MCF 10A (cell line): ENCODE measurements at places on chromosomes 3 and 15. TPM values are rescaled to one million over a fixed set of nuclear protein-coding genes. Genes with fewer than 3 reads are reported as not detected.

DNA sequence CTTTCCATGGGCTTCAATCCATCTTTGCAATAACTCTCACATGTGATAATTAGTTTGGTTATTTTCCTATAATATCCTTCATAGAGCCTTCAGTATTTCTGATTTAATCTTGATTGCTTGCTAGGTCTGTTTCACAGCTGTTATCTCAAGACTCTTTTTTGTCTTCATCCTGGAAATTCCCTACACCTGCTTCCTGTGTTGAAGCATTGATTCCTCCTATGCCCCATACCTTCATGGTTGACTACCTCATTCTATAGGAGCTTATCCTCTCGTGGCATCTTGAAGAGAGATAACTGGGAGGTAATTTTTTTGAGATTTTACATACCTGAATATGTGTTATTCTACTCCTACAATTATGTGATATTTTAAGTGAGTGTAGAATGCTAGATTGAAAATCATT is 26.7 kb downstream of the PIK3CA start:
- no peak for DNase-seq

- DNase-seq: no peak
Measured at GRCh38 chr3:177838766-177839350, 641.6 kb upstream of the TBL1XR1 start.

DNA sequence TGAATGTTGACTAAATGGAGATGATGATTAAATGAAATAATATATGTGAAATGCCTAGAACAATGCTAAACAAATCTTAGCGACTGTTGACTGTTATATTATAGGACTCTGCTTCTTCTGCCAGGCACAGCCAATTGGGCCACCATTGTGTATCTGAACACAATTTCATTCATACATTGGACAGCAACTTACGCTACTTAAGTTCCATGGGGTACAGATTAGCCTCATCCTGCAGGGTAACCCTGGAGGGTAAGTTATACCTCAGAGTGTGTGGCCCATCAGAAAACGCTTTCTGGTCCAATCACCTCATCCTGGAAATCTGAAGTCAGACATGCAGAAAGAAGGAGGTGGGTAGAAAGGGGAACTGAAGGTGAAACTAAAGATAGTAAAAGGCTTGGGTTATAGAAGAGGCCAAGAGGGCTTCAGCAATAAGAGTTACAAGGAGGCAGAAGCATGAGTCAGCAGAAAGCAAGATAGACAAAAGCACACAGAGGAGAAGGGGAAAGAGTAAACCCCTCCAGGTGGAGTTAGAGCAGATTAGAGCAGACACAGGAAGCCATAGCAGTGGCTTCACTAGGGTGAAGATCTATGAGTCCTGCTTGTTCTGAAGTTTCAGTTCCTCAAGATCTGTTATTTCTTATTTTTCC is 119.3 kb upstream of the SLC24A5 start:
- no peak for DNase-seq

GRCh38 chr3:24493746-24494617 is 668 bp downstream of the THRB start:
- DNase-seq: peak; percentile 56

The SYNPR gene
- total RNA-seq: not detected in 2 replicates

The SGO1 gene
- 6.8 and 12.2 TPM in 2 replicates for total RNA-seq

- no peak for DNase-seq
Measured at GRCh38 chr3:126424039-126424717, 29.5 kb downstream of the CFAP100 start.

- peak; percentile 17 for DNase-seq
Measured at GRCh38 chr15:80636675-80637074, 58.4 kb upstream of the ABHD17C start.

GRCh38 chr15:70348226-70348543 is 250.5 kb upstream of the TLE3 start:
- DNase-seq: no peak

The EPHB3 gene
- total RNA-seq: 4.0 and 5.4 TPM in 2 replicates

The MORC1 gene
- not detected in 2 replicates for total RNA-seq

DNA sequence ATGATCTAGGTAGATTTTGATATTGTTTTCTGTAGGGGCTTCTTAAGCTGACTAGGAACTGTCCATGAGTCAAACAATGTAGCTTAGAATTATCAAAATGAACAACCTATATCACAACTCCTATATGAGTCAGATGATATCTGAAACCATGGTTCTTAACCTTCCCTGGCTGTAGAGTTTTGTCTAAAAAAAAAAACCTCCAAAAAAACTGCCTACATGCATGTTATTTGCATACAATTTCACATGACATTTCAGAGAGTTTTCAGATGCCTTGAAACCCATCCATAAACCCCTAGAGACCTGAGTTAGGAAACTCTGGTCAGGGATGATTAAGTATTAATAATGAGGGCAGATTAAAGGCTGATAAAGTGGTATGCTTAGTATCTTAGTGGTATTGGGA is 157.0 kb downstream of the CHST2 start:
- no peak for DNase-seq

GRCh38 chr3:190741788-190742187 is 120.7 kb downstream of the GMNC start:
- no peak for DNase-seq

DNA sequence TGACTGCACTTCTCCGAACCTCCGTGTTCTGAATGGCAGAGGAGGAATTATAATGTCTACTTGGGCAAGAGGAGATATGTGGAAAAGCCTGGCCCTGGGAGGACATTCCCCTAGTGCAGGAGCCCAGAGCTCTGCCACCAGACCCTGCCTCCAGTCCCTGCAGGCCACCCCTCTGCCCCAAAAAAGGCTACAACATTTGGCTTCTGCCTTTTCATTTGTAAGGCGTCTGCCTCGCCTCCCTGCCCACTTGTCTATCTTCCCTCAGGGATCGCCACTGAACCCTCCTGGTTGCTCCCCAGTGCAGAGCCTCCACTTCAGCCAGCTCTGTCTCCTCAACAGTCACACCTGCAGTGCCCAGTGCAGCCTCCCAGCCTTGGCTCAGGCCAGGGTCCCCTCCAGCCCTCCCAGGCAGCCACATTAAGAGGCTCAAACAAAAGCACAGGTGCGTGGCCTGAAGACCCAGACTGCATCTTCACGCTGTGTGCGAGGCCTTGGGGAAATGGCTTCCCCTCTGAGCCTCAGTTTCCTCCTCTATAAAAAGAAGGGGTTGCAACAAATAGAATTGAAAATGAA is 125.9 kb upstream of the SMAD3 start:
- no peak for DNase-seq

DNA sequence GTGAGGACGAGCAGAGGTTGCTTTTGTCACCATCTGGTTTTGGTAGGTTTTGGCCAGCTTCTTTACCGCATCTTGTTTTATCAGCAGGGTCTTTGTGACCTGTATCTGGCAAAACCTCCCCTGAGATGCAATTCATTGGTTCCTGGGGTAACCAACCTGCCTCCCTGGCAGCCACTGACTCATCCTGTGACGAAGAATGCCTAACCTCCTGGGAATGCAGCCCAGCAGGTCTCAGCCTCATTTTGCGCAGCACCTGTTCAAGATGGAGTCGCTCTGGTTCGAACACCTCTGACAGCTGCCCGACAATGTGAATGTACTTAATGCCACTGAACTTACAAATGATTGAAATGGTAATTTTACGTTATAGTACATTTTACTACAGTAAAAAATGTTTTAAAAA is 6.8 kb upstream of the ADAMTS17 start:
- DNase-seq: peak; percentile 18

- DNase-seq: no peak
Measured at GRCh38 chr3:58556761-58557221, 19.8 kb upstream of the ACOX2 start.

The CPNE9 gene
- not detected in 2 replicates for total RNA-seq

- peak; percentile 85 for DNase-seq
Measured at GRCh38 chr15:74396445-74397238, 29.2 kb upstream of the CYP11A1 start.

- DNase-seq: peak; percentile 51
Measured at GRCh38 chr15:58501006-58501405, 69.2 kb downstream of the LIPC start.

DNA sequence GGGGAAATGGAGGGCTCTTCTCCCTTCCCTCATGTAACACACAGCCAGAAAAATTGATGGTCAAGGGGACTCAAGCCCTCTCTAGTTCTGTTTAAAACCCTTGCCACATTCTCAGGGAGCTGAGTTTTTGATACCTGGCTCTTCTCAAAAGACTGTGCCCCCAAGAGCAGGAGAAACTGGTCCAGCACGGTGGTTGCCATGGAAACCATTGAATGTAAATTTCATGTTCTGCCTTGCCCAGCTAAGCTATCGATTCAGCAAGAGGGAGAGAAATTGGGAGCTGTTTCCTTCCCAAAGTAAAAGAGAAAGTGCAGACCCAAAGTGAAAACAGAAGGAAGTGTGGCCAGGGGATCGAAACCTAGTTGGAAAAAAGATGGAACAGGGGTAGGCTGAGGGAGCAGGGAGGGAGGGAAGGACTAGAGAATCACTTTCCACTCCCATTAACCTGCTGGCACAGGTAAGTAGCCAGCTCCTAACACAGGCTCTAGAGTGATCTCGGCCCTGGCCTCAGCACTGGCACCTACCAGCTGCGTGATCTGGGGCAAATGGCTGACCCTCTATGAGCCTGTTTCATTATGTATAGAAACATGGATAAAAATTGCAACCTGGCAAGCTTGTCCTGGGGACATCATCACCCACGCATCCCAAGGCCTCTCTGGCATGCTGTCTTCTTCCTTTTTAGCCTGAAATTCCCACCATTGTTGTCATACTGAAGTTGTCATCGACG is 140.9 kb downstream of the TPRA1 start:
- DNase-seq: no peak

The KLHL24 gene
- 13.0 and 17.3 TPM in 2 replicates for total RNA-seq

GRCh38 chr15:25689592-25689991 is 173.5 kb downstream of the ATP10A start:
- DNase-seq: no peak

The CD96 gene
- 0.09 TPM in 1 of 2 replicates, not detected in the other for total RNA-seq

DNA sequence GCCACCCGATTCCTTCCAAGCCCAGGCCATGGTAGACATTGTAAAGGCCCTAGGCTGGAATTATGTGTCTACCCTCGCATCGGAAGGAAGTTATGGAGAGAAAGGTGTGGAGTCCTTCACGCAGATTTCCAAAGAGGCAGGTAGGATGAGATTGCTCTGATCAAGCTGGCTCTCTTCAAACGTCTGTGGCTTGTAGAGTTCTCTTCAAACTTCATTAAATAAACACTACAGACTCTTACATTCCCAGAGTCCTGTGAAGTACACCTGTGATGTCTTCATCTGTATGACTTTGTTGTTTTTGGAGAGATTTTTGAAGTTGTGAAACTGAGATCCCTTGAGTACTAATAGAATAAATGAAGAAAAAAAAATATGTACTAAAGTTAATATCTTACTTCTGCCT is 285.6 kb downstream of the GRM7 start:
- no peak for DNase-seq

GRCh38 chr3:40620151-40620550 is 95.4 kb downstream of the ZNF621 start:
- peak; percentile 46 for DNase-seq

- no peak for DNase-seq
Measured at GRCh38 chr3:11322931-11323330, 50.7 kb downstream of the ATG7 start.

The VWA5B2 gene
- total RNA-seq: not detected in 2 replicates

DNA sequence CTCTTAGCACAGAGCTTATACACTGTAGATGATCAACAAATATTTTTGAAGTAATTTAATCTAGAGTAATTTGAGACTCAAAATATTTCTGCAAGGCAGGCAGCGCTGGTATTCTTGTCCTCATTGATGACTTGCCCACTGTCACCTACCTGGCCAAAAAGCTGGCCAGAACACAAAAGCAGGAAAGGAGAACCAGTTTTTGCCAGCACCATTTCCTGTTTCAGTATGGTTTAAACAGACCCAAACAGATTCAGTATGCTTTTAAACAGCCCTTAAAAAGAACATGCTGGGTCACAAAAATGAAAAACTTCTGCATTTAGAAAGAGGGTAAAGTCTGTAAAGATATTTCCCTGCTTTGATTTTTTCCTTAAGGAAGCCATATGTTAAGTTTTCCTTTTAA is 42.3 kb upstream of the ZNF280D start:
- no peak for DNase-seq

DNA sequence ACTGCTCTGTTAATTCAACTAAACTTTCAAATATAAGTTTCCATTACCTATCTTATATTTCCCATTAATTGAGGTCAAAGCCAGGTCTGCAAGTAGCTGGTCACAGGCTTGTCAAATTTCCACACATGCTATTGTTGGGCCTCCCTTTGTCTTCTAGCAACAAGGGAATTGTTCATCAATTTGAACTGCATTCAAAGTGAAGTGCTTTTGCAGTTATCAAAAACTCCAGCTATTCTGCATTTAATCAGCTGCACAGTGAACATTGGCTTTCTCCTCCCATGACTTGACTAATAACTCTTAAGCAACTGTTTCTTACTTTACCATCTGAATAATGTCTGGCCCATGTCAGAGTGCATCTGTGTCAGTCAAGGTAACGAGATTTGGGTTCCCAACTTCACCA is 198.4 kb downstream of the KCNH8 start:
- DNase-seq: no peak

- no peak for DNase-seq
Measured at GRCh38 chr3:71351403-71352149, 232.0 kb downstream of the FOXP1 start.
